ENCODE measurements at places on chromosomes 5 and 9.

- no peak for DNase-seq
Observed at GRCh38 chr5:138792195-138792790, 39.1 kb downstream of the CTNNA1 start.

- DNase-seq: no peak
Observed at GRCh38 chr9:124780060-124780756, 3.3 kb downstream of the OLFML2A start.

GRCh38 chr5:168472329-168472728 lies 13.9 kb upstream of the RARS1 start:
- DNase-seq: no peak

- peak; percentile 77 for DNase-seq
Observed at GRCh38 chr9:97307091-97307490, 368 bp upstream of the CCDC180 start.

DNA sequence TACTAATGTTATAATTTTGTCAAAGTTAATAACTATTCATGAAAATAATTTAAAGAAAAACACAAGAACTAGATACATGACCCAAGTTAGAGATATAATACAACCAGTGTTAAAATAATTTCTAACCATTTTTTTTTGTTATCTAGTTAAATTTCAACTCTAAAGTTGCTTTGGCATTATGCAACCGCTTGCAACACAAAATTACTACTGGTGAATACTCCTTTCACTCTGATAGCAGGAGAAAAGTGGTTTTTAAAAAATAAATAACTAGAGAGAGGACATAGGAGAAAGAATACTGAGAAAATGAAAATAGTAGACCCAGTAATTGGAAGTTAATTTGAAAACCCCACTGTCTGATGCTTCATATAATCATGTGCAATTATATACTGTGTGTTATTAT lies 622.4 kb upstream of the GRIN3A start:
- DNase-seq: no peak
